ENCODE measurements at places on chromosomes 5 and 9.

DNA sequence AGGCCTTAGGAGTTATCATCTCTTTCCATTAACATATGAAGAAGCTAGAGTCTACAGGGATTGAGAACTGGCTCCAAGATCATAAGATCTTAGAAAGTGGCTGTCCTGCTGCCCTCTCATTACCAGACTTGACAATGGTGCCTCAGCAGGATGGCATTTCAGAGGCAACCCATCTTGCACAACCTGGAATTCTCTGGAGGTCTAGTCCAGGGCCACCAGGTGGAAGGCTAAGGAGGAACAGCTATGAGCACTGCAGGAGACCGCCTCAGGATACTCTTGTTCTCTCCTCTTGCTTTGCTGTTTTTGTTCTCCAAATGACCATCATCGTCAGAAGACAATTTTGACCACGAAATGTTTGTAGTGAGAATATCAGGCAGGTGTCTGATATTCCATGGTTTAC is 322.6 kb downstream of the FBXL17 start:
- H3K4me1 ChIP-seq, result peaks cover under 1% of the 10 kb centered on the region
- H3K36me3 ChIP-seq, result no peaks in the 10 kb centered on the region
- H3K4me3 ChIP-seq, result no peak overlapping the region
- H3K27me3 ChIP-seq, result no peaks in the 10 kb centered on the region
- no peak for DNase-seq

DNA sequence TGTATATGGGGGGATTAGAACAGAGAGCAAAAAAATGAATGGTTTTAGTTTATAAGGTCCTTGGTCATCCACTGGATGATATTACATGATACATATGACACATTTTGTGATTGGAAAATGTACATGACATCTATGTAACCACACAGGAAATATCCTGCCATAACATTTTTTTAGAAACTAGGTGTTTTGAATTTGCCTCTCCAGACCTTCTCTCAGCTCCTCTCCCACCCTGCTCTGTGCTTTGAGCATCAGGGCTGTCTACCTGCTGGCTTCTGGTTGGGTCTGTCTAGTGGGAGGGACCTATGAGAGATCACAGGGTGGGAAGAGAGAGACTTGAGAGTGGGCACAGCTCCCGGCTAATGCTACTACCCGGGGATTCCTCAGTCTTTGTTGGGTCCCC is 24.4 kb downstream of the AKNA start:
- H3K4me1 ChIP-seq, result peaks cover 78% of the 10 kb centered on the region
- DNase-seq, result peak; percentile 35
- peak overlapping the region; percentile 84 for H3K27ac ChIP-seq
- H3K4me3 ChIP-seq, result peak overlapping the region; percentile 9
- peaks cover 93% of the 10 kb centered on the region for H3K36me3 ChIP-seq

DNA sequence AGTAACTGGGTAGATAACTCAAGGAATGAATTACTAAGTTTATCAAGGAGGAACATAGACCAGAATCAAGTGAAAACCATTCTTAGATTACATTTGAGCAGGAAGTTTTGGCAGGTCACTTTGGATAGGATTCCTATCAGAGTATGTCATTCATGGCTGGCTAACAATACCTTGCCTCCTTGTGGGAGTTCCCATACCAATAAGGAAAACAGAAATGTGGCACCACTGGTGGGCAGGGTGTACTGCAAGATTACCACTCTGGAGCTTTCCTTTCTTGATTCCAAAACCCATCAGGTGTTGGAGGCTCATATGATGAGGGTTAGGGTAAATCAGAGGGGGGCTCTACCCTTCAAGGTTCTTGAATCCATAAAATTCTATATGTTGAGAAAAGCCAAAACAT is 18.6 kb upstream of the SPATA31D1 start:
- no peak overlapping the region for H3K27ac ChIP-seq
- no peaks in the 10 kb centered on the region for H3K36me3 ChIP-seq
- H3K27me3 ChIP-seq, result no peaks in the 10 kb centered on the region
- H3K4me1 ChIP-seq, result no peaks in the 10 kb centered on the region
- no peak for DNase-seq

DNA sequence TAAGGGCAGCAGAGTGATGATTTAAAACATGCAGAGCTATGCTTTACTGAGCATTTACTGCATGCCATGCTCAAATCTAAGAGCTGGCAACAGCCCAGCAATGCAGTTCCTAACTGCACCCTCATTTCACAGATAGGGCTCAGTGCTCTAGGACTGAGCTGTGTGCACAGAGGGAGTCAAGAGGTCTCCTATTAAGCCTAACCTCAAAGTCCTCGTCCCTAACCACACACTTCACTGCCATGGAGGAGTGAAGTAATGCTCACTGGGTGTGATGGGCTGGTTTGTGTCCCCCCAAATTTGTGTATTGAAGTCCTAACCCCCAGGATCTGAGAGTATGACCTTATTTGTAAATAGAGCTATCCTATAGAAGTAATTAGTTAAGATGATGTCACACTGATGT is 25.9 kb downstream of the BARX1 start:
- H3K4me1 ChIP-seq, result no peaks in the 10 kb centered on the region
- no peak for DNase-seq
- no peak overlapping the region for H3K27ac ChIP-seq
- H3K27me3 ChIP-seq, result peaks cover 8% of the 10 kb centered on the region
- no peaks in the 10 kb centered on the region for H3K36me3 ChIP-seq

DNA sequence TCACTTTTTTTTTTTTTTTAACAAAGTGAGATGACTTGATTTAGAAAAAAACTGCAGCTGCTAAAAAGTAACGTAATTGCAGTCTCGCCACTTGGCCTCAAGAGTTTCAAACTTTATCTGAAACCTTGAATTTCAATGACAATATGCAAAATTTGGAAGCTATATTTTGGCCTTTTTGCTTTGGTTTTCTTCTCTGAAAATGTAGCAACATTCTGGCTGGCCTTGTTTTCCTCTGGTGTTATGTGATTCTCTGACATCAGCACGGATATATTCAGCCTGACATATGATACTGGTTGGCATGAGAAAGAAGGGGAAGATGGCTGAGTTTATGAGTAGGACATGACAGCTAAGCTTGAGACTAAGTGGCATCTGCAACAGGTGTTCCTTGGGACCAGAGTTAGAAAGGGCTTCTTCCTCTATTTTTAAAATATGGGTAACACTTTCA is 136.5 kb downstream of the MEF2C start:
- H3K36me3 ChIP-seq, result no peaks in the 10 kb centered on the region
- DNase-seq, result no peak
- peaks cover 15% of the 10 kb centered on the region for H3K27me3 ChIP-seq
- H3K27ac ChIP-seq, result no peak overlapping the region
- peaks cover 3% of the 10 kb centered on the region for H3K4me1 ChIP-seq
- no peak overlapping the region for H3K4me3 ChIP-seq

Measured in activated CD4-positive, alpha-beta T cell treated with anti-CD3 and anti-CD28 coated beads, Interleukin-2, amount 10 ng/mL, durations not matched to agents 7 days and 5 days (primary cell).